ENCODE measurements at places on chromosomes 1 and 21.

GRCh38 chr1:76593618-76594017, 273.7 kb upstream of the ST6GALNAC5 start:
- DNase-seq = no peak

GRCh38 chr1:114033216-114033706, 54.0 kb downstream of the OLFML3 start:
- no peak for DNase-seq

GRCh38 chr1:185495898-185496297, 178.9 kb upstream of the IVNS1ABP start:
- DNase-seq = no peak

DNA sequence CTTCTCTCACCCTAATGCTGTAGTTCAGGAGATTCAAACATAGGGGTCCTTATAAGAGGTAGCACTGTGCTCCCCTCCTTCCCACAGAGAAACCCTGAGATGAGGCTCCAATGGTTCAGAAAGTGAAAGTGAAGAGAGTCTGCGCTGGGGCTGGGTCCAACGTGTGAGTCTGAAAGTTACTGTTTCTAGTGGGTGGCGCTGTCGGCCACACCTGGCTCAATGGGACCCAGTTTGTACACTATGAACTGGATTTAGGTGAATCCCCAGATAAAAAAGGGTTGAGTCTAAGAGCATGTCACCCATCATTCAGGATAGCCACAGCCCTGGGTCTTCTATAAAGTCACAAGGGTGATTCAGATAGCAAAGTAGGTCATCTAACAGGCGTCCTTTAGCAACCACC, 2.8 kb downstream of the SMCP start:
- DNase-seq = no peak

DNA sequence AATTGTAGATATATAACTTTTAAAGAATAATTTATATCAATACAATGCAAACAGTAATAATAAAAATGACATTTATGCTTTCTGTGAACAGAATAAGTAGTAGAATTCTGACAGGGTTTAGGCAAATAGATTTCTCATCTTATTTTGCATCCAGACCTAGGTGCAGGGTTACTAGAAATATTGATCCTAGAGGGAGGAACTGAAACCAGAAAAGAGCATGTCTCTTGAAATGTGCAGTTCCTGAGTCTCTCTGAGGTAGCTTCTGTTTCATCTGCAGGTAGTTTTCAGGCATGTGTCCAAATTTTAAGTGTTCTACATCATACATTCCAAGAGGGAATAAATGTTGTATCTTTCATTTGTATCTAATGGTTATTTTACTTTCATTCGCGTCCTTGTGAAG, 631.9 kb upstream of the ADGRL4 start:
- DNase-seq = no peak

All from stimulated activated CD4-positive, alpha-beta T cell treated with anti-CD3 and anti-CD28 coated beads, Interleukin-2, amount 100 ng/mL, for 4 hours (primary cell).